Left forelimb (tissue), 1 donor: ENCODE measurements at places on chromosomes 12 and 14.

- no peak for DNase-seq
Observed at GRCh38 chr12:99804715-99805114, 157.2 kb downstream of the GARIN6 start.

GRCh38 chr14:73758392-73759182 is 44.4 kb upstream of the PNMA1 start:
- no peak for DNase-seq

GRCh38 chr14:74208642-74209041 is 30.6 kb upstream of the VSX2 start:
- DNase-seq = no peak

DNA sequence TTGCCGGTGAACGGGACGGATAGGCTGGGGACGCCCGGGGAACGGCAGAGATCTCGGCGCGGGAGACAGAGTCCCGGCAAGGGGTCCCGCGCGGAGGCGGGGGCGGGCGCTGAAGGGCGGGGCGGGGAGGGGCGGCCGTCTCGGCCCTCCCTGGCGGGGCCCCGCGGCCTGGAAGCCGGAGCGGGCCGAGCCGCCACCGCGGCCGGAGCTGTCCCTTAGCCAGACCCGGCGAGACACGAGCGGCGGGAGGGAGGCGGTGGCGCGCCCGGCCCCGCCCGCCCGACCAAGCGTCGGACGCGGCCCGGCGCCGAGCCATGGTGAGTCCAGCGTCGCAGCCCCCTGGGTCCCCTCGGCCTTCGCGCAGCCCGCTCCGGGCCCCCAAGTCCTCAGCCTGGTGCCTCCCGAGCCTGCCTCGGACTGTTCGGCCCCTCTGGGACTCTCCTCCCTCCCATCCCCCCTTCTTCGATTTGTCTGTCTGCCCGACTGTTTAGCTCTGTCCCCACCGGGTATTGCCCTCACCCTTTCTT is at the start of gene ARHGEF40:
TSS of gene ARHGEF40 (plus strand) at position 222 of the 527 bp plus-strand sequence. CDS start at position 315, 93 bp downstream.
- DNase-seq = peak; percentile 87

GRCh38 chr12:12774791-12775190 is 10.7 kb upstream of the APOLD1 start:
- DNase-seq = no peak

DNA sequence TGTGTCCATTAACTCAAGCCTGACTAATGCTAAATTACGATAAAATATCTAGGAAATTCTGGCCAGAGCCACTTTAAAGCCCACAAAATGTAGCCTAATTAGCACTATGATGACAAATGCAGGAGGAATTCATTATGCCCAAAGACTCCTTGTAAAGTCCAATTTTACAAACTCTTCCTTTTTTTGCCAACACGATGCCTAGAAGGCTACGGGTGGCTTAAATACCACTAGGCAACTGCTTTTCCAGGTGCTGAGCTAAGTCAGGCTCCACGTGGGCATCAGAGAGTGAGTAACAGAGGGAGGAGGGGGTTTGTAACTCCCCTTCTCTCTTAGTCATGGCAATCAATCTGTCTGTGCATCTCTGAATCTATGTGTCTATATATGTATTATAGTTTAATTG is 172.4 kb upstream of the NTF3 start:
- no peak for DNase-seq

- DNase-seq = no peak
Observed at GRCh38 chr12:112848972-112849371, 57.4 kb downstream of the RPH3A start.

DNA sequence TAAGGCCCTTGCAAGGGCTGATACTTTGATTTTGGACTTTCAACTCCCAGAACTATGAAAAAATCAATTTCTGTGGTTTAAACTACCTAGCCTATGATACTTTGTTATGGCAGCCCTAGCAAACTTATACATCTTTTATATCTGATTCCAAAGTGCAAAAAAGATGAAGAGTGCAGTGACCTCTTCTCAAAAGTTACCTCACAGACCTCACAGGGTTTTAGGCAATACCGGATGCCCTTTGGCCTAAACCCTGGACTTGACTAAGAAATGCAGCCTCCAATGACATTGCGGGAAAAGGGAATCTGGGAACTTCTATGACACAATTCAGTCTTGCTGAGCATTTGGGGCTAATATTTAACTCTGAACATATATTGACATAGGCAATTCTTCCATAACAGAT is 63.3 kb downstream of the IGF1 start:
- no peak for DNase-seq

DNA sequence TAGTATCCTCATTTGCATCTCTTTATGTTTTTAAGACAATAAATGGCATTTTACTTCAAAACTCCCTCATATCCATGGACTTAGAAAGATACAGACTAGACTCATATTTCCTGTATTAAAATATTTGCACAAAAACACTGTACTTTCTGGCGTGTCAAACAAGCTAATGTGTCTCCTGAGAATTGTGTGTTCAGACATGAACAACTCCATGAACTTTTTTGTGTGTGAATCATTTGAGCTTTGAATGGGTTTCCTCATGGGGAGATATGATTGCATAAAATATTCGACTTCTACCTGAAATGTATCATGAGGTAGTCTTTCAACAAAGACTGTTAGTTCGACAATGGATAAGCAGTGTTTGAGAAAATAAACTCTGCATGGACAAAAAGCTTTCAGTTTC is 58.8 kb downstream of the TMEM30B start:
- DNase-seq = no peak

DNA sequence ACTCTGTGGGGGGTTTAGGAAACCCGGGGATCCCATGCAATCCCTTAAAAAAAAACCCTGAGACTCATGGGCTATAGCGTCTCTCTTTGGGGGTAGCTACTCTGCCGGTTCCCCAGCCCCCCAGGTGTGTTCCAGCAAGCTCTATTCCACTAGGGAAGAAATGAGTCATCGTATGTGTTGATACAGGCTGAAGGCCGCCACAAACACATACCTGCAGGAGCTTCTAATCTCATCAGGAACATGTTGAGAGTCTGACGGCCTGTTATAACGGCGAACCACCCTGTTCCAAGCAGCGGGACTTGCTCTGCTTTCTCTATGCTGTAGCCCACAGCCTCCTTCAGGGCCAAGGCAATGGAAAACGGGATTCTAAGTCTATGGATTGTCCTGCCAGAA is 977 bp upstream of the KRT5 start:
- no peak for DNase-seq

DNA sequence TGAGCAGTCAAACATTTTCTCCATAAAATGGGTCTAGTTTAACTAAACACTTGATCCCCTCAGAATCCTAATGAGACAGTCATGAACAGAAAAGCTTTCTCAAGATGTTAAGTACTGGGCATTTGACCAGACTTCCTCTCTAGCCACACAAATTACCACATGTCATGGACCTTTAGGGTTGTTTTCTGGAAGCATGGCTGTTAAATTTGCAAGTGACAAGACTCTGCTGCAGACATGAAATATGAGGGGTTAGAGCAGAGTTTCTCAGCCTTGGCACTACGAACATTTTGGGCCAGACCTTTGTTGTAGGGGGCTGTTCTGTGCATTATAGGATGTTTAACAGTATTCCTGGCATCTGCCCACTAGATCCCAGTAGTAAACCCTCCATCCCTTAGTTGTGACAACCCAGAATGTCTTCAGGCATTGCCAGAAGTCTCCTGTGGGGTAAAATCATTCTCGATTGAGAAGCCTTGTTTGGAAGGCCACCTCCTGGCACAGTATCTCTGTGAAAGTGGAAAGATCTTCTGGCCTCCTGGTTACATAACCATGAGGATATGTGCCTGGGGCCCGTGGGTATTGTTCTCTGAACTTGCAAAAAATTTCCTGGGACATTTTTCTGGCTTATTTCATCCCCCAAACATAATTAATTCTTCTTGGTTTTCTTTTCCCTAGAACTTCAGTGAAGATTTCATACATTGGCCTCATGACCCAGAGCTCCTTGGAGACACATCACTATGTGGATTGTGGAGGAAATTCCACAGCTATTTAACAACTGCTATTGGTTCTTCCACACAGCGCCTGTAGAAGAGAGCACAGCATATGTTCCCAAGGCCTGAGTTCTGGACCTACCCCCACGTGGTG is 4.3 kb downstream of the TMEM106C start:
- no peak for DNase-seq

- no peak for DNase-seq
Observed at GRCh38 chr14:55693904-55694303, 113.9 kb downstream of the KTN1 start.

- DNase-seq = no peak
Observed at GRCh38 chr12:112023759-112024396, 10.7 kb downstream of the ERP29 start.

- no peak for DNase-seq
Observed at GRCh38 chr12:130872179-130873096, 572 bp downstream of the RAN start.

GRCh38 chr12:57993834-57994233 is 52.5 kb downstream of the ATP23 start:
- no peak for DNase-seq

GRCh38 chr12:38448991-38449390 is 132.4 kb downstream of the ALG10B start:
- no peak for DNase-seq

DNA sequence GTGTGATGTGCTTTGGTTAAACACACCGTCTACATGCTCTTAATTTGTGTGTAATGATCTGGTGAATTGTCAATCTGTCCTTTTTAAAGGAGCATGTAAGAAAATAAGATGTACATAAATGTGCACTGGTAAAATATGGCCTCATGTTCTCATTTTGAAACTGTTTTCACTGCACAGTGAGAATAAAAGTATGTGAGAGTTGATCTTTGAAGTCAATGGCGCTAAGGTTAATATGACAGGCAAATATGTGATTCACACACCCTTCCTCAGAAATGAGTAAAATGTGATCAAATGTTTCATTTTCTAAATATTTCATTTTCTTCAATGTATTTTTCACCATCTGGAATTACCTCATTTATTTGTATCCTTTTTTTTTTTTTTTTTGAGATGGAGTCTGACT is 8.3 kb upstream of the RNU6-7 start:
- no peak for DNase-seq

DNA sequence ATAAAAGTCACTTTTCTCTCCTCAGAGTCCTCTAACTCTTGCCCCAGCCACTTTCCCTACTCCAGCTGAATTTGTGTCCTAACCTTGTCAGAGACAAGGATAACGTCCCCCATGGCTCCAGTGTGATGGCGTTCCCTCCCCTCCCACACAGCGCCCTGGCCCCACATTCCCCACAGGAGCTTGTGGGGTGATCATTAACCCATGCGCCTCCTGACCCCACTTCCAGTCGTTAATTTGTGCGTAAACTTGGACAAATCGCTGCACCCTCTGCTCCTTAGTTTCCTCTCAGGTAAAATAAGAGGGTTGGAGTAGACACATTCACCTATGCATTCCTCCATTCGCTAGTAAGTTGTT is 22.9 kb upstream of the BCDIN3D start:
- no peak for DNase-seq

GRCh38 chr12:68452078-68452715 is 120.0 kb upstream of the MDM1 start:
- DNase-seq = no peak

DNA sequence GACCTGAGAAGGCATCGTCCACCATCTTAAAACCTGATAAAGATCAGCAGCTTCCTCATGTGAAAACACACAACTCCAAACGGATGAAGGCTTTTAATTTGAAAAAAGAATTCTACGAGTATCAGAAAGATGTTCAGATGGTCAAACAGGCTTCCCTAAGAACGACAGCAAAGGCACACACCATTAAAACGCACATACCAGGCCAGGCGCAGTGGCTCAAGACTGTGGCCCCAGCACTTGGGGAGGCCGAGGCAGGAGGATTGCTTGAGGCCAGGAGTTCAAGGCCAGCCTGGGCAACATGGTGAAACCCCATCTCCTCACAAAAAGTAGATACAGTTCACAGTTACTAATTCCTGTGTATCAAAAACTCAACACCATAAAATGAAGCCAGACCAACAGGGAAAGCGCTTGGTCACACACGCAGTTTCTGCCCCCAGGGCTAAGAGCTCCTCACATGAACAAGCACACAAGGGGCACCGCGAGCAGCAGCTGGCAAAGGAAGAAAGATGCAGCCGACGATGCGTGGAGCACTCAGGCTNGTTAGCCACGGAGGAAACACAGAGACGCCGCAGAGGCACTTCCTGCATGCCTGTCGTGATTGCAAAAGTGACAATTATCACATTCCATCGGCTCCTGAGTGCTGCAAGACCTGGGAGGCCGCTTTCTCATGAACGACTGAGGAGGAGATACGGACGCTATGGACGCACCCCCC is 78.0 kb downstream of the NOC4L start:
- no peak for DNase-seq

- DNase-seq = no peak
Observed at GRCh38 chr14:86933460-86933859, 1059.5 kb downstream of the GALC start.

DNA sequence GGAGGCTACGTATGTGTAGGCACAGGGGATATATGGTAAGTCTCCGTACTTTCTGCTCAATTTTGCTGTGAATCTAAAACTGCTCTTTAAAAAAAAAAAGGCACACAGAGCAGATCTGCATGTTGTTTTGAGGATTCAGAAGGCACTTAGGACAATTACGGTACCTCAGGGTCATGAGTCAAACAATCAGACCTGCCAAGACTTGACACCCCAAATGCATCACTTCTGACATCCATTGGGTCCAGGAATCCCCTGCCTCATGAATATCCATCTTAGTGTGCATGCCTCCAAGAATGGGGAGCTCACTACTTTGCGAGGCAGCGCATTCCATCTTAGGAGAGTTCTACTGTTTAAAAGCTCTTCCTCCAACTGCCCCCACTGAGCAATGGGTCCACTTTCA is 3.0 kb downstream of the BDKRB2 start:
- no peak for DNase-seq

DNA sequence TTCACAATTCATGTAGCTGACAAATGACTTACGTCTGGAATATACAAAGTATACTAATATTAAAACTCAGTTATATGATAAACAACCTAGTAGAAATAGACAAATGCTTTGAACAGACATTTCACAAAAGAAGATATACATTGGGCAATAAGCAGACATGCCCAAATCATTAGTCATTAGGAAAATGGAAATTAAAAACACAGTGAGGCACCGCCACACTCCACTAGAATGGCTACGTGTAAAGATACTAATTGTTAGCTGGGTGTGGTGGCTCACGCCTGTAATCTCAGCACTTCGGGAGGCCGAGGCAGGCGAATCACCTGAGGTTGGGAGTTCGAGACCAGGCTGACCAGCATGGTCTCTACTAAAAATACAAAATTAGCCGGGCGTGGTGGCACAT is 248.9 kb upstream of the TMEM132C start:
- no peak for DNase-seq

DNA sequence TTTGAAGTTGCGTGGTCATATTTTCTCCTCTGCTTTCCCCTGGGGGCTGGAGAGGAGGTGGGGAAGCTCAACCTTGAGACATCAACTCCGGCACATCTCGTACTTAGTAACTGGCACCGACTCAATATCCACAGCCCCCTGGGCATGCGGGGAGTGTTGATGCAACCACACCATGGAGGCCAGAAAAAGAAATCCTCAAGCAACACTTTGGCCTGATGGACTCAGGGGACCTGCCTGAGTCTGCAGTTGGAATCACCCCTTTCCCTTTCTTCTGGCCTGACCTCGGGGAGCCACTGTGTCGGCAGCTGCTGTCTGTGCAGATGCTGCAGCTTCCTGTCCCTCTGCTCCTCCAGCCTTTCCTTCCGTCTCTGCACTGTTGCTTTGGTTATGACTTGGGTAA is 11.4 kb upstream of the AACS start:
- DNase-seq = no peak

- DNase-seq = peak; percentile 57
Observed at GRCh38 chr12:2858944-2859421, 2.1 kb upstream of the TEX52 start.
